ENCODE measurements at places on chromosomes 4 and X. TPM values are rescaled to one million over a fixed set of nuclear protein-coding genes. Genes with fewer than 3 reads are reported as not detected.

DNA sequence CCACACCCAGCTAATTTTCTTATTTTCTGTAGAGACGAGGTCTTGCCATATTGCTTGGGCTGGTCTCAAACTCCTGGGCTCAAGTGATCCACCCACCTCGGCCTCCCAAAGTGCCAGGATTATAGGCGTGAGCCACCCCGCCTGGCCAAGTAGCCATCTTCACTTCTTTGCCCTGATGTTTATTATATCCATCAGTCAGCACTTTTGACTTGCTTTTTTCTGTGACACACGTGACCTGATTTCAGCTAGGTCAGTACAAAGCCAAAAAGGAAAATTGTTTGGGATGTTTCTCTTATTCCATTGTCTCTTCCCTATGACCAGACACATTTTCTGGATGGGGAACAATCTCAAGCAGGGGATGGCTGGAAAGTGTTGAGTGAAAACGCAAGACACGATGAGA is 45.3 kb upstream of the MID1 start:
- no peaks in the 10 kb centered on the region for H3K4me1 ChIP-seq
- no peak overlapping the region for H3K4me3 ChIP-seq
- no peaks in the 10 kb centered on the region for H3K36me3 ChIP-seq
- no peak for DNase-seq
- no peaks in the 10 kb centered on the region for H3K27me3 ChIP-seq

GRCh38 chr4:158825433-158826036 is 56.7 kb downstream of the FNIP2 start:
- DNase-seq = no peak
- H3K36me3 ChIP-seq = no peaks in the 10 kb centered on the region
- peak overlapping the region; percentile 77 for H3K27ac ChIP-seq
- no peaks in the 10 kb centered on the region for H3K27me3 ChIP-seq

Gene OTUD6A
- not detected for total RNA-seq

Gene GABRE
- total RNA-seq = 46.1 TPM

DNA sequence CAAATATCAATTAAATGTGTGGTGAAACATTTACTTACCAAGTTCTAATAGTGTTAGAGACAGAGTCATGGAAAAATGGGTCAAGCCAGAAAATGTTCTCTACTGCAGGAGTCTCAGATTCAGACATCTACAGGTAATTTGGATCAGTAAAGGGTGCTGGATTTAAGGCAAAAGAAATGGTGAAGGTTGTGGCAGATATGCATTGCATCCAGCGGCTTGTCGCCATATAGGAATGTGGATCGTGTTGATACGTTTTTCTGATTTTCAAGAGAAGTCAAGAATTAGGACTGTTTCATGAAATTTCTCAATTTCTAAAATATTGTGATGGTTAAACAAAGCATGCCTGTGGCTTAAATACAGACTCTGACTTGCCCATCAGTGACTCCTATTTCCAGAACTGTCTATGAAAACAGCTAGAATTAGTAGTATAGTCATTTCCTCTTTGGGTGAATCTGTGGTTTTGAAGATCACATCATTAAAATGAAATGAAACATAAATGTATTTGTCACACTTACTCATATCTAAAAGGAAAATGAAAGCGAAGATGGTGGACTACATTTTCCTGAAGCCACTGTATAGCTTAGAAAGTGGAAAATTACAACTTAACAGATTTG is 110.1 kb upstream of the VEGFC start:
- H3K27me3 ChIP-seq = no peaks in the 10 kb centered on the region
- DNase-seq = no peak
- H3K27ac ChIP-seq = no peak overlapping the region
- no peaks in the 10 kb centered on the region for H3K4me1 ChIP-seq
- H3K4me3 ChIP-seq = no peak overlapping the region
- H3K36me3 ChIP-seq = no peaks in the 10 kb centered on the region

DNA sequence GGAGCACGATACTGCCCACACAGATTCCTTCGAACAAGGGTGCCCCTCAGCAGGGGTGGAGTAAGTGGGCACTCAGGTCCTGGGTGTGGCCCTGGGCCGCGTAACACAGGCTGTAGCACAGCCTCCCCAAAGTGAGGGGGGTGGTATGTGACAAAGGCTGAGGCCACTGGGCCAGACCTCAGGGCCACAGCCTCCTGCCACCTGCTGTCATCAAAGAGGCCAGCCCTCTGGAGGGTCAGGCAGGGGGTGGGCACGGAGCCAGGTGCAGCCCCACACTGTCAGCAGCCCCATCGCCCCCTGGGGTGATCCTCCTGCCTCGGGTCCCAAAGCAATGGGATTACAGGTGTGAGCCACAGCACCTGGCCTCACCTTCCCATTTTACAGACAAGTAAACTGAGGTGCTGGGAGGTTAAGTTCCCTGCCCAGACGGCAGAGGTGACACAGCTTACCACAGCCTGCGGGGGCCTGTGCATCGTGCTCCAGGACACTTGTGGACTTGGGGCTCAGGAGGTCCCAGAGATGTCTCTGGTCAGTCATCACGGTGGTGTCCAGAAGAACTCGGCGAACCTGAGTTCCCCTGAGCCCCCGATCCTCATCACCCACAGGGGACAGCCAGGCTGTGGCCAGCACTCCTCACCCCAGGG is 27.5 kb upstream of the MXD4 start:
- no peaks in the 10 kb centered on the region for H3K4me1 ChIP-seq
- no peak overlapping the region for H3K27ac ChIP-seq
- no peaks in the 10 kb centered on the region for H3K27me3 ChIP-seq

Gene PNMA6A
- total RNA-seq = 5.1 TPM

Gene PRRG3
- total RNA-seq = 0.68 TPM

DNA sequence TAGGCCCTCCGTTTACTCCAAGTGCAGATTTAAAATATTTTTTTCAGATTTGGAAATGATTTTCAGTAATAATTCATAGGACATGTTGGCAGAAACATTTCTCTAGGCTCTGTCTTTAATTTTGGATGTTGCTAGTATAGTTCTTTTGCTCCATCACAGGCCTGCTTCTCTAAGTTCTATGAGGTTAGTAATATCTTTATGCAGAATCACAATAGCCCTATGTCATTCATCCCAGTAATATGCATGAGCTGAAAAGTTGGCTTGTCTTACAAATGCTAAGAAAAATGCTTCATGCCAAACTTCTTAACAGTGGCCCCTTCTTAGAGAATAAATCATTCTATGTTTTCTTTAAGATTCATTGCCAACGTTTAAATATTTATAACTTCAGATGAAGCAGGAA is 148.3 kb upstream of the TLL1 start:
- no peaks in the 10 kb centered on the region for H3K4me1 ChIP-seq
- H3K36me3 ChIP-seq = no peaks in the 10 kb centered on the region
- no peak for DNase-seq
- no peak overlapping the region for H3K4me3 ChIP-seq

GRCh38 chrX:154650221-154650510 is 3.2 kb downstream of the CTAG2 start:
- H3K27ac ChIP-seq = no peak overlapping the region
- no peak overlapping the region for H3K4me3 ChIP-seq
- no peaks in the 10 kb centered on the region for H3K36me3 ChIP-seq
- no peaks in the 10 kb centered on the region for H3K27me3 ChIP-seq

- no peaks in the 10 kb centered on the region for H3K36me3 ChIP-seq
- H3K27ac ChIP-seq = no peak overlapping the region
- no peak overlapping the region for H3K4me3 ChIP-seq
- DNase-seq = no peak
These were observed 119.1 kb upstream of the OTUD4 start for GRCh38 chr4:145299380-145300076.

- no peak overlapping the region for H3K4me3 ChIP-seq
- H3K27me3 ChIP-seq = no peaks in the 10 kb centered on the region
- no peak for DNase-seq
- no peaks in the 10 kb centered on the region for H3K36me3 ChIP-seq
These were observed 50.1 kb downstream of the FAM193A start for GRCh38 chr4:2586502-2586901.

GRCh38 chr4:2574863-2575262 is 38.4 kb downstream of the FAM193A start:
- no peaks in the 10 kb centered on the region for H3K4me1 ChIP-seq
- no peaks in the 10 kb centered on the region for H3K36me3 ChIP-seq
- H3K27me3 ChIP-seq = no peaks in the 10 kb centered on the region

- no peak overlapping the region for H3K4me3 ChIP-seq
- peaks cover 5% of the 10 kb centered on the region for H3K36me3 ChIP-seq
- no peaks in the 10 kb centered on the region for H3K4me1 ChIP-seq
- H3K27me3 ChIP-seq = no peaks in the 10 kb centered on the region
- no peak for DNase-seq
These were observed 75.2 kb downstream of the SLC10A7 start for GRCh38 chr4:146446555-146446954.

Gene NLGN3
- 1.4 TPM for total RNA-seq

Gene RTL9
- 56.7 TPM for total RNA-seq

DNA sequence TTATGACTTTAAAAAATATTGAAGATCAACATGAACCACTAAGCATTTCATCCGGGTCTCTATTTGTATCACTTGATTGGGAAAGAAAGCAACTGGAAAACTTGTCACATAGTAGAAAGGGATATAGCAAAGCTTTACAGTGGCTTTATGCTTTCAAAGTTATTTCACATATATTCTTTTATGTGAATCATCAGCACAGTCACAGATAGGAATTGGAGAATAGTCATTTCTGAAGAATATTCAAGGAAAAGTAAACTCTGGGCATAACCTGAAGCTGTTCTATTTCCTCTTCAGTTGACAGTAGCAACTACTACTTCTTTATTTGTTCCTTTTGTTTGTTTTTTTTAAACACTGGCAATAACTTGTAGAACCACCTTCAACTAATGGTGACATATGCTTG is 50.5 kb downstream of the MND1 start:
- H3K27ac ChIP-seq = no peak overlapping the region
- no peaks in the 10 kb centered on the region for H3K27me3 ChIP-seq
- no peaks in the 10 kb centered on the region for H3K36me3 ChIP-seq
- H3K4me1 ChIP-seq = no peaks in the 10 kb centered on the region
- no peak overlapping the region for H3K4me3 ChIP-seq
- DNase-seq = no peak

Gene SYNPO2
- 131 TPM for total RNA-seq

GRCh38 chr4:20483416-20483815 is 216.8 kb upstream of the PACRGL start:
- H3K4me3 ChIP-seq = no peak overlapping the region
- no peaks in the 10 kb centered on the region for H3K4me1 ChIP-seq
- H3K27ac ChIP-seq = no peak overlapping the region
- DNase-seq = no peak
- no peaks in the 10 kb centered on the region for H3K27me3 ChIP-seq

DNA sequence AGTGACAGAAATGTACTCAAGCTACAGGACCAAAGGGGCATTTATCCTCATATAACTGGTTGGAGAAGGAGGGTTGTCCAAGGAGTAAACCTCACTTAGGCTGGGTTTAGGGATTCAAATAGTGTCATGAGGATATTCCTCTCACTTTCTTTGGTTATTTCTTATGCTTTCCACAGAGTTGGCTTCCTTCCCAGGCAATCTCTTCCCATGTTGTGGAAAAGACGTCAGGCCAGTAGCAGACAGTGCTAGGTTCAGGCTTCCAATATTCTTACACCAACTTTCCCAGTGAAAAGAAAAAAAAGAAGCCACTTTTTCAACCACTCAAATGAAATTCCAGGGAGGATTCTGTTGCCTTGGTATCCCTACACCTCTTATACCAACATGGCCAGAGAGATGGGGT is 653.0 kb downstream of the C4orf33 start:
- H3K4me3 ChIP-seq = no peak overlapping the region
- H3K27ac ChIP-seq = no peak overlapping the region
- H3K4me1 ChIP-seq = no peaks in the 10 kb centered on the region
- no peaks in the 10 kb centered on the region for H3K36me3 ChIP-seq
- no peaks in the 10 kb centered on the region for H3K27me3 ChIP-seq

- no peak overlapping the region for H3K4me3 ChIP-seq
- H3K36me3 ChIP-seq = no peaks in the 10 kb centered on the region
- H3K27me3 ChIP-seq = no peaks in the 10 kb centered on the region
- DNase-seq = no peak
- H3K27ac ChIP-seq = no peak overlapping the region
- no peaks in the 10 kb centered on the region for H3K4me1 ChIP-seq
These were observed 48.9 kb downstream of the RGS12 start for GRCh38 chr4:3341760-3342159.

Gene ADRA2C
- 0.59 TPM for total RNA-seq

- H3K4me1 ChIP-seq = no peaks in the 10 kb centered on the region
- H3K27me3 ChIP-seq = no peaks in the 10 kb centered on the region
- no peak overlapping the region for H3K4me3 ChIP-seq
These were observed 640.0 kb downstream of the RAB28 start for GRCh38 chr4:12844141-12844540.

Gene SLC2A9
- 9.8 TPM for total RNA-seq

Gene CENPVL1
- not detected for total RNA-seq

DNA sequence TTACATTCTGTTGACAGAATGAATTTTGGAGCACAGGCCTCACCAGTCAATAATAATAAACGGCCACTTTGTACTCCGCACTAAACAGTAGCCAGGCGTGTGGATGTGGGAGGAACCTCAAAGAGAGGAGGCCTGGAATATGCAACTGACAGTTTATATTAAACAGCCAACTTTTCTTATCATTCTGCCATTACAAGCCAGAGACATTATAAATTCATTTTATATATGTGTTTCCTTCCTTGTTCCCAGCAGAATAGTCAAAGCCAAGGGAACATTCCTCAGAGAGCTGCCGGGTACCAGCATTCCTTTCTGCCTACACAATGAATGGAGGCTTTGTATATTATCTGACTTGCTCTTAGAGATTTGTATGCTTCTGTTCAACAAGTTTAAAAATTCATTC is 436.5 kb upstream of the FTHL17 start:
- no peaks in the 10 kb centered on the region for H3K27me3 ChIP-seq
- H3K4me3 ChIP-seq = no peak overlapping the region
- H3K27ac ChIP-seq = no peak overlapping the region
- no peak for DNase-seq

DNA sequence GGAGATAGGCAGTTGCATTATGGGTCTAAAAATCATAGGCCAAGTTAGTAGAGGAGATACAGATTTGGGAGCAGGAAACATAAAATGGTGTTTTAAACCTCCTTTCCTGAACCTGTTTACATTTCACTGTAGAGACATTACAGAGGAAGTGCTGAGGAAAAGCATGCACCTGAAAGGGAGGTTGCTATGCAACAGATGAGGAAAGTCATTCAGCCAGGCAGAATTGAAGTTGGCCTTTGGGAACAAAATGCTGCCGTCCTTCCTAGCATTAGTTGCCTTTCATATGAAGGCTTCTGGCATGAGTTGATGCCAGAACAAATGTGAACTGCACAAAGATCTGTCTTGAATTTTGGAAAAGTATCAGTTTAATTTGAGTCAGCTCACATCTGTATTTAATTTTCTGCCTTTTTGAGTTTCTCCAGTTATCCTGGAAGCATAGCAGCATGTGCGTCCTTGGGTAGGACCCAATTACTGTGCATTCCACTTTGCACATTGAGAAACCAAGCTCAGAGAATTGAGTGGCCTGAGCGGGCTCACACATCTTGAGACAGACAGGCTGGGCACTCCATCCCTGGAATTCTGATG is 38.2 kb downstream of the MAGED1 start:
- H3K4me1 ChIP-seq = no peaks in the 10 kb centered on the region
- H3K36me3 ChIP-seq = no peaks in the 10 kb centered on the region
- no peaks in the 10 kb centered on the region for H3K27me3 ChIP-seq
- no peak overlapping the region for H3K27ac ChIP-seq

All from prostate gland (tissue), 2 donors.